Fibroblast of villous mesenchyme (primary cell): ENCODE measurements at places on chromosomes 12 and 14.

DNA sequence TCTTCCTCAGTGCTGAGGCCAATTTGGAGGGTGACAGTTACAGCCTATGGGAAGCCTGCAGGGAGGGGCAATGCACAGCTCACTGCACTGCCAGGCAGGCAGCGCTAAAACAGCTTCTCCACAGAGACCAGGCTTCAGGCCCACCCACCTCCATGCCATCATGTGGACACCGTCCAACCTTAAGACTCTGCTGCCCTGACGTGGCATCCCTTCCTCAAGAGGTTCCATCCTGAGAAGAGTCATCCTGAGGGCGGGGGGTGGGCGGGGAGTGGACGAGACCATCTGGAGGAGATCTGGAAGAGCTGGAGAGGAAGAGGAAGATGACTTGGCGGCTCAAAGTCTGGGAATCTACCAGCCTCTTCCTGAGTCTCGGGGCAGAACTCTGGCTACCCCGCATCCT is 8.4 kb upstream of the ACVRL1 start:
- peak; percentile 65 for DNase-seq

- no peak for DNase-seq
Measured at GRCh38 chr14:26941521-26941920, 343.7 kb upstream of the NOVA1 start.

DNA sequence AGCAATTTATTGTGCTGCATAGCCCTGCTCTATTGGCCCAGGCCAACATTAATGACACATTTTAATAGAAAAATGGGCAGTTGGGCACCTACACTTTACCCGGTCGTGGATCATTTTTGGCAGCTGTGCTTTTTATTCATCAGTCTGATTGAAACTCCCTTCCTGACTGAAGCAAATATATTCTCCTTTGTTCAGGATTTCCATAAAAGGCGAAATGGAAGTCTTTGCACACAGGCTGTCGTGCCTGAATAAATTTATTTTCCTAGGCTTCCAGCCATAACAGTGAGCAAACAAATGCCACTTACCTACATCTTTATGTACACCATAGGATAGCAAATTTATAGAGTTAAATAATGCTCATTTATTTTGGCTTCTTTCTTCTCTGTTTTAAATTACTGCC is 480.7 kb upstream of the DCN start:
- DNase-seq = no peak

GRCh38 chr12:47981496-47982260 is 18.3 kb downstream of the TMEM106C start:
- no peak for DNase-seq

DNA sequence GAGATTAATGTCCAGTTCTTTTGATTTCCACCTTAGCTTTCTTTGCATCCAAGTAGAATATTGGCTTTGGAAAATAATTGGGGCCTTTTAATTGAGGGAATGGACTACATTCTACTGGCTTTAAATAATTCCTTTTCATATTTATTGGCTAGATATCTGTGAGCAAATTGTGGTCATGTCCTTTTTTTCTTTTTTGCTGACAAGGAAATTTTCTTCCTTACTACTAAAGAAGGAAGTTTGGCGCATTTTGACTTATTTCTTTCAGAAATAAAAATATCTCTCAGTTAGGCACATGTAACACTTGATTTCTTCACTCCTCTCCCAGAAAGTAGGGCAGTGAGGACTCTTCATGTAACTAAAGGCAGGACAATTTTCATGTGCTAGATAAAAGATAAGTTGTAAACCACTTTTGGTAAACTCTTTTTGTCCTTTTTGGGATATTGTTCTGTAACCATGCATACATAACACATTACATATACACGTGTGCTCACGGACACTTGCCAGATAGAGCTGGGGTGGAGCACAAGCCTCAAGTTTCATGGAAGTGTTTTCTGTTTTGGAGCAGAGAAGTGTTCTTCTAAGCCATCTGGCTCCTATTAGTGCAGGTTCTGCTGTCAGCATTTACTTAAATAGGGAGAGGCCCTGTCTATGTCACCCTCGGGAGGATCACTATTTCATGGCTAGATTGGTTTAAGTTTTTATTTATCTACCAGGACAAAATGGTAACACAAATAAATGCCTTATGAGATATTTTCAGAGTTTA is 85.1 kb upstream of the LRIG3 start:
- DNase-seq = peak; percentile 81

GRCh38 chr12:82187011-82187410 is 171.2 kb downstream of the CCDC59 start:
- DNase-seq = no peak

- peak; percentile 78 for DNase-seq
Measured at GRCh38 chr14:69013943-69014782, 35.1 kb upstream of the ACTN1 start.
